ENCODE measurements at places on chromosomes 7 and 10.

GRCh38 chr7:110759069-110759468 lies 331.9 kb upstream of the LRRN3 start:
- DNase-seq, result peak; percentile 67

DNA sequence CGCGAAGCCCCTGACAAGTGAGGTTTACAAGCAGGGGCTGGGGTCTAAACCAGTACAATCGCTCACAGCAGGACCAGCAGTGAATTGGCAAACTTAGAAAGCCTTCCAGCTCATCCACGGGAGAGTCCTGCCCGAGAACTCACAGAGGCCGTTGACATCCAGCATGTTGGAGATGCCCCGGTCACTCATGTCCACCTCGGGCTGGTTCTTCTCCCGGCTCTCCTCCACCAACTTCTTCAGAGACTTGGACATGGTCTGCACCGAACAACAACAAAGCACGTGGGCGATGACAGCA lies 447 bp downstream of the RSU1 start:
- DNase-seq, result no peak

DNA sequence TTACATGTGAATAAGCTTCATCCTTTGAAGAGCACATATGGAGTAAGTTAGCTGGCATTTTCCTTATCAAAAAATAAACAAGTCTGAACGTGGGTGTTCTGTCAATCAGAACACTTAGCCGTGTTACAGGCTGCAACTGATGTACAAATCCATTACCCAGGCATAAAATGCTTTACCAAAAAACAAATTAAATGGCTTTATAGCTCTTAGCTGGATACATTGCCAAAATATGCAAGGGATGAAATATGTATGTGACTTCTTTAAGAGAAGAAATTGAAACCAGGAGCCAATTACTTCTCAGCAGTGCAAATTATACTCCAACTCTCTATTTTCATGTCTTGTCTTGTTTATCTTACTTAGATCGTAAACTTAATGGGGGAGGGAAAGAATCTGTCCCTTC lies 214.8 kb downstream of the DGKB start:
- DNase-seq, result no peak

DNA sequence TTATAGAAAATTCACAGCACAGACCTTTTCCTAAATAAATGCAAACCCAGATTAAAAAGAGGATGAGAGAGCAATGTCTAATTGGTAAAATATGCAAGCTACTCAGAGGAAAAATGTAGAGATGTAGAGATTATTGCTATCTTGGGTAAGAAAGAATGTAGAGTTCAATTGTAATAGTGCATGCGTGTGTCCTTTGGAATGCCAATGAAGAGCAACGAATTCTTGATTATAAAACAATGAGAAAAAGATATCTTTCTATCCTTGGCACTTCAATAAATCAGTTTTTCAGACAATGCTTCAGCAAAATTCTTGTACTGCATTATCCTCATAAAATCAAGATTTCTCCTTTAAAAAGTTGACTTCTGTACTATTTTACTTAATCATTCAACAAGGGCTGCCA lies 50.9 kb downstream of the SEMA3D start:
- DNase-seq, result no peak

GRCh38 chr10:49079072-49079471 lies 36.2 kb downstream of the VSTM4 start:
- no peak for DNase-seq

DNA sequence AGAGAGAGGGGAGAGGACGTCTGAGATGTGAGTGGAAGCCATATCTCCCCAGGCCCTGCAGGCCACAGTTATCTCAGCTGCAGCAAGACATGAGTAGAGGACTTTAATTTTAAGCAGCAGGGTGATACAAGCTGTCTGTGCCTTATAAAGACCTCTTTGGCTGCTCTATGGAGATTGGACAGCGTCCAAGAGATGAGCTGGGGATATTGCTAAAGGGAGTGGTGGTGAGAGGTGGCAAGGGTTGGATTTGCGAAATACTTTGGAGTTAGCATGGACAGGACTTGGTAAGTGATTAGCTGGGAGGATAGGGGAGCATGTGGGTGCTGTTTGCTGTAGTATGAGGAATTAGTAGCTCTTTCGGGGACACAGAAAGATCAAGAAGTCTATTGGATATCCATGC lies 191.8 kb downstream of the CACNB2 start:
- DNase-seq, result no peak

- DNase-seq, result no peak
These were observed 49.5 kb downstream of the TCERG1L start for GRCh38 chr10:131261890-131262475.

DNA sequence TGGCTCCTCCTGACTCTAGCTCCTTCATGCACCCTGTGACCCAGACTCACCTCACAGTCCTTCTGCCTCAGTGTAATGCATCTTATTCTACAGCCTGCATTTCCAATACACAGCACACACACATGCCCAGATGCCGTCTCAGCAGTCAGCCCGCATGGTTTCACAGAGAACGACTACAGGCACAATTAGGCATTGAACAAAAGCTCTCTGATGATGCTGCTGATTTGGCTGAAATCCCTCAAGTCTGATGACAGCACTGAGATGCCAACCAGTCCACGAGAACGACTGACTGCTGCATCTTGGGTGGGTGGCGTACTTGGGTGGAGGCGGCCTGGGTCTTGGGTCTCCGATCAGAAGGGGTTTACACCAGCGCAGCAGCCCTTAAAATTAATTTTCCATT lies 200.4 kb downstream of the TAX1BP1 start:
- DNase-seq, result no peak

- no peak for DNase-seq
These were observed 3.1 kb upstream of the CACNB2 start for GRCh38 chr10:18137111-18137510.

- no peak for DNase-seq
These were observed 407.9 kb downstream of the NRG3 start for GRCh38 chr10:82282782-82283456.

DNA sequence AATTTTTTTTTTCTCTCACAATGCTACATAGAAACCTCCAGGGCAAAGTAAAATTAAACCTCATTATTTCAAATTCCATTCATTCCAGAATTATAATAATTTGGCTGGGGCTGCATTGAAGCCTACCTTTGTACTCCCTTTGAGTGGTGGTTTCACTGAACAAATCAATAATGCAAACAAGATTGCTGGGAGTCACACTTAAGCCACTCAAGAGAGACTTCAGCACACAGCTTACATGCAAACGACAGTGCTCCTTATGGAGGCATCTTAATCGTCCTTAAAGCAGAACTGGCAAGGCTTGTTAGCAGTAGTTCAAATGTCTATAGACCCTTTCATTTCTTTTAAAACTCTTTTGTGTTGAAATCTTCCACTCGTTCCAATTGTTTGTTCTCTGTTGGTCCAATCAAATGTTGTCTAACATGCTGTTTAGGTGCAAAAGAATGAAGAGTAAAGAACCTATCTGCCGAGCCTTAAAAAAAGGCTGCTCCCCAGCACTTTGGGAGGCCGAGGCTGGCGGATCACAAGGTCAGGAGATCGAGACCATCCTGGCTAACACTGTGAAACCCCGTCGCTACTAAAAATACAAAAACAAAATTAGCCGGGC lies 294.9 kb downstream of the FGFR2 start:
- DNase-seq, result no peak

DNA sequence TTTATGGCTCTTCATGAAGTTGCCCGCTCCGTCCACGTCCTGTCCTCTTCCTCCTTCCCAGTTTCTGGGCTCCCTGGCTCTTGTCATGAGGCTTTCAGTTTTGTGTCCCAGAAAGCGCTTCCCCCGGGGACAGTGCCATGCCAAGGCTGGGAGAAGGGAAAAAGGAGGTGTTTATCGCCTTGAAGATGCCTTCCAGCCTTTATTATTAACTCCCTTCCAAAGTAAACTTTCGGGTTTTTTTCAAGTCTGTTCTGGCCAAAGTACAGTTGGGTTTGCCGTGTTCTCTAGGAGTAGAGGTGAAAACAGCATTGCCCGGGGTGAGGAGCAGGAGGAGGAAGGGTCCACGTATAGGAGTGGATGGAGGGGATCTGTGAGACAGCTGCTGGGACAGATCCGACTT lies 117.2 kb downstream of the CUX1 start:
- no peak for DNase-seq

DNA sequence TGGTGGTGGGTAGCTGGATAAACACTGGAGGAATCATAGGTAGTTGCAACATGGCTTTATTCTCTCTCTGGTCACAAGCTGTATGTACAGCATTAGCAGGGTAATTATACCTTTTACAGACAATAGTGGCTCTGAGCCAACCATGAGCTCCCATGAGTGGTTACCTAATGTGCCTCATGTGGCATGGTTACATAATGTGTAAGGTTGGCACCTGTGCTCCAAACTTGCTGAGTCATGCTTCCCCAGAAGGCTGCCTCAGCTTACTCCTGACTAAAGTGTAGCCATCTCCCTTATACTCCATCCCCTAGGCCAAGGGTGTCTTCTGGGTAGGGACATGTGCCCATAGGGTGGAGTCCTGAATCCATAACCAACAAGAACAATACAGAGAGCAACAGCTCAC lies 345.3 kb upstream of the SEMA3C start:
- peak; percentile 69 for DNase-seq

- DNase-seq, result no peak
These were observed 498.6 kb downstream of the SH2D4B start for GRCh38 chr10:81036257-81036656.

Data from kidney tubule cell (primary cell).